ENCODE measurements at places on chromosomes 2 and 18. TPM values are rescaled to one million over a fixed set of nuclear protein-coding genes. Genes with fewer than 3 reads are reported as not detected.

Gene LYPD1
- total RNA-seq, result 57.0 TPM

Gene KCNIP3
- 13.4 TPM for total RNA-seq

Gene FOXI3
- total RNA-seq, result 0.06 TPM

Gene SERPINB12
- total RNA-seq, result not detected

Gene TNS1
- total RNA-seq, result 166 TPM

Measured in metanephros (tissue), 2 donors.